ENCODE measurements at places on chromosomes 6 and 20.

DNA sequence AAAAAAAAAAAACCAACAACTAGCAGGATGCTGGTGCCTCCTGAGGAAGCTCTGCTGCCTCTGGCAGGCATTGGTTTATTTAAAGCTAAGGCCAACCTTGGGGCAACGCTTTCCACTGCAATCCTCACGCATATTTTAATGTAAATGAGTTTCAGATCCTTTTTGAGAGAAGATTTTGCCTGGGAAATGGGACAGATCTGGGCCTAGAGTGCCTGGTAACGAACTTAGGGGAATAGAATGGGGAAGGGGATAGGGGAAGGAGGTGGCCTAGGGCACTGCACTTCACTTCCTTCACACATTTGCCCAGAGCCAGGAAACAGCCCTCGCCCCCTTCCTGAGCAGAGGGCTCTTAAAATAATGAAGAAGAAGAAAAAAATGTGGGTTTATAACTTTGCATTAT, 132.7 kb upstream of the TMEM170B start:
- no peak for DNase-seq

GRCh38 chr6:151032034-151032433, 166.5 kb downstream of the MTHFD1L start:
- DNase-seq = no peak

GRCh38 chr20:3795511-3796468, at the start of gene CDC25B:
CDC25B (plus strand) TSS chr20:3796310; CDS start chr20:3796532, 222 bp downstream.
- peak; percentile 82 for DNase-seq

DNA sequence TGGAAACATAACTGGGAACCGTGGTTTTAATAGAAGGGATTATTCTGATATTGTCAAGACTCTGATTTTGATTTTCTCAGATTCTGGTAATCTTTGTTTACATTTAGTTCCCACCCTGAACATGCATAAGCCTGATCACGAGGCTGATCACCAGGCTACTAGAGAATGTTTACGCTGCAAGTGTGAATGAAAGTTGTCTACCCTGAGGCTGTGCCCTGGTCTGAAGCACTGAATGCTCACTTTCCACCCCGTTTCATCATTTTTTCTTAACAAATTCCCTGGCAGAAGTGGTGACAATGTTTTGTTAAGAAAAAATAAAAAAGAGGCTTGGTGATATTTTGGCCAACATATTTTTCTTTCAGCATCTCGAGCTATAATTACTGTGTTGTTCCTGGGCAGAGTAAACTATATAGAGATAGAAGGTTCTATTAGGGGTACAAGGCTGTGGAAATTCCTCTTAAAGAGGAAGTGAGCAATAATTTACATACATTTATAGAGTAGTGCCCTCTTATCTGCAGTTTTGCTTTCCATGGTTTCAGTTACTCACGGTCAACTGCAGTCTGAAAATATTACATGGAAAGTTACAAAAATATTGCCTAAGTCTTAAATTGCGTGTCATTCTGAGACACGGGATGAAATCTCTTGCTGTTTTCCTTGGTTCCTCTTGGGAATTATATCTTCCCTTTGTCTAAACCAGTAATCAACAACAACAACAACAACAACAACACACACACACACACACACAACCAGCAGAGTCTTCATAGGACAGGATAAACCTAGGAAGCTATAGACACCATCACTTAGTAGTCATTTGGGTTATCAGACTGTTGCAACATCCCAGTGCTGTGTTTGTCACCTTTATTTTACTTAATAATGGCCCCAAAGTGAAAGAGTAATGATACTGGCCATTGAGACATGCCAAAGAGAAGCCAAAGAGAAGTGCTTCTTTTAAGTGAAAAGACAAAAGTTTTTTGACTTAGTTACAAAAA, 566.6 kb upstream of the CITED2 start:
- no peak for DNase-seq

DNA sequence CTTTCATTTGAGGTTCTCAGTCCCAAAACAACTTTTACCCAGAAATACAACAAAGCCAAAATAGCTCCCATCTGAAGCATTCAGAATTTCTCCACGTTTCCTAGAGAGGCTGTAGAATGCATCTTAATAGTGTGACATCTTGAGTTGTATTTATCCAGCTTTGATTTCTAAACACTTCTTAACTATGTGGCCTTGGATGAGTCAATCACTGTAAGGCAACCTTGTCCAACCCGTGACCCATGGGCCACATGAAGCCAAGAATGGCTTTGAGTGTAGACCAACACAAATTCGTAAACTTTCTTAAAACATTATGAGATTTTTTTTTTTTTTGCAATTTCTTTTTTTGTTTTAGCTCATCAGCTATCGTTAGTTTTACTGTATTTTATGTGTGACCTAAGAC, 108.1 kb downstream of the RALGAPA2 start:
- no peak for DNase-seq

GRCh38 chr20:44836601-44837120, 26.3 kb upstream of the RIMS4 start:
- no peak for DNase-seq

- DNase-seq = no peak
Observed at GRCh38 chr6:24148684-24149083, 22.7 kb downstream of the NRSN1 start.

DNA sequence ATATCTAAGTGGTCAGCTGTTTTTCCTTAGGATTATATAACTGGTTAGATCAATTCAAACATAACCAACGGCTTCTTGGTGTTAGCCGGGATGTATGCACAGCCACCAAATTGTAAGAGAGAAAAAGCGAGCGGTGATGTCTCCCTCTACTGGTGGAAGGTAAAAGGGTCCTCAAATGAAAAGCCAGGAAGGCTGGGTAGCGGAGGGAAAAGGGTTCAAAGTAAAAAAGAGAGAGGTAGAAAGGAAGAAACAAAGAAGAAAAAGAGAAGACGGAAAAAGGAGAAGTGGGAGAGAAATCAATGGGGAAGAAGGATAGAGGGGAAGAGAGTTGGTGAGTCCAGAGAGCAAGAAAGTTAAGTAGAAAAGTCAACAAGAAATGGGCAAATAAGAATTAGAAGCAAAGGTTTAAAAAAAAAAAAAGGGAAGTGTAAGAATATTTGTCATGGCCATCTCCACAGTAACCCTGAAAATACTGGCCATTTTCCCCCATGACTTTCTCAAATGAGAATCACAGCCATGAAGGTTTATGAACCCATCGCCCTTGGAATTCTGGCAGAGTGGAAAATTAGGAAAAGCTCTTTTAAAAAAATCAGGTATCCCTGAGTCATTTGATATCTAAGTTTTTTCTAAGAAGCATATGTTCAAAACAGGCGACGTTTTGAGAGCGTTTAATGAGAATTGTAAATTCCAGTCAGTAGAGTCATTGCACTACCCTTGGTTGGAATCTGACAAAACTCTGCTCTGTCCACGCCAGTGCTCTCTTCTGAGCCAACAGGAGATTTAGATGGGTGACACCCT, 155.6 kb upstream of the SNX9 start:
- peak; percentile 61 for DNase-seq

DNA sequence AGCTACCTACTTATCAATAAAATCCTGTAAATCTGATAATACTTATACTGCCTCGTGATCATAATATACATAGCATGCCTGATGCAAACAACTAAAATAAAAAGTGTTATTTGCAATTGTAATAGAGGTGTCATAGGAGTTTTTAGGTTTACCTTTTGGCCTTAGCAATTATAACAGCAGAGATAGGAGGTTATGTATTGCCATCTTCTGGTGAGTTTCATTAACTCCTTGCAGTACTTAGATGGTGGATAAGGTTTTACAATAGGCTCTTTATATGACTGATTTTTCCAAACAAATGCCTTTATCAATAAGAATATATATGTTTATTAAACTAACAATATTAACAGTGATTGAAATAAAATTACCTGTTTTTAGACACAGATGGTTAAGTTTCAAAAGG, 27.8 kb upstream of the MYCT1 start:
- no peak for DNase-seq

GRCh38 chr6:3287308-3287707, 28.6 kb downstream of the PSMG4 start:
- DNase-seq = no peak

DNA sequence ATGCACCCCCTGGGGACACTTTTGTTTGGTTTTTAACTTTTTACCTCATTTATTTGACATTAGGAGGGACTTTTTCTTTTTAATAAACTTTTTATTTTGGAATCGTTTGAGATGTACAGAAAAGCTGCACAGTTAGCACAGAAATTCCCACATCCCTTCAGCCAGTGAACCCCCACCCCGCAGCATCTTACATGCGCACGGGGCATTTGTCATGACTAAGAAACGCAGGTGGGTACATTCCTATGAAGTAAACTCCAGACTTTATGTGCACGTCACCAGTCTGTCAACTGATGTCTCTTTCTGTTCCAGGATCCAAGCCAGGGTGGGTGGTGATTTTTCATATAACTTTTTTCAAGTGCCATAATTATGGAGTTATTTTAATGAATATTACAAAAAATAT, 4.9 kb upstream of the ZNF831 start:
- no peak for DNase-seq

GRCh38 chr6:34559651-34560365, 3.7 kb upstream of the SPDEF start:
- no peak for DNase-seq

DNA sequence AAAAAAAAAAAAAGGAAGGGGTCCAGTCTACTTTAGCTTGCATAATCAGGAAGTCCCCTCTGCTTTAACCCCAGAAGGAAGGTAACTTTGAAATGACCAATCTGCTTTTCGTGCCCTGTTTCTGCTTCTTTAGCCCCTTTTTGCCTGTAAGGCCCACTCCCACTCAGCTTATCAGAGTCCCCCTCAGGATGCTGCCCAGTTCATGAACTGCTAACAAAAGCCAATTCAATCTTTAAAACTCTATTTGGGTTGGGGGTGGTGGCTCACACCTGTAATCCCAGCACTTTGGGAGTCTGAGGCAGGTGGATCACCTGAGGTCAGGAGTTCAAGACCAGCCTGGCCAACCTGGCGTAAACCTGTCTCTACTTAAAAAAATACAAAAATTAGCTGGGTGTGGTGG, 12.3 kb downstream of the GHRH start:
- no peak for DNase-seq

GRCh38 chr6:127716465-127716864, 139.5 kb downstream of the C6orf58 start:
- no peak for DNase-seq

DNA sequence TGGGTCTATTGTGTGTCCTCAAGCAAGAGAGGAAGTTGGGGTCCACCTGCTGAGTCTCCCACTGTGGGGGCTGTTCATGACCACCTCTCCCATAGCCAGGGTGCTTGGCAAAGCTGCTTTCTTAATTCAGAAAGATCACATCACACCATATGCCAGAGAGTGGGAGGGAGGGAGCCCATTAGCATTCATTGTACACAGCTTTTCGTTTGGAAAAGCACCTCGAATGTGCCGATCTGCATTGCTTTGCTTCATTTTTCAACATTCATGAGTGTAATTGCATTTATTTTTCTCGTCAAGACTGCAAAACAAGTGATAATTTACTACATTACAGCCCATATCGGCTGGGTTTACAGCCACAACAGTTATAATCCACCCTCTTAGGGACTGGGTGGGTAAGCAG, 327.3 kb downstream of the PTPRT start:
- no peak for DNase-seq

- DNase-seq = no peak
Observed at GRCh38 chr20:11229772-11230171, 556.0 kb upstream of the JAG1 start.

GRCh38 chr6:120935908-120936307, 398.4 kb downstream of the TBC1D32 start:
- DNase-seq = no peak

GRCh38 chr6:130129762-130130246, 92.9 kb downstream of the SAMD3 start:
- DNase-seq = no peak

DNA sequence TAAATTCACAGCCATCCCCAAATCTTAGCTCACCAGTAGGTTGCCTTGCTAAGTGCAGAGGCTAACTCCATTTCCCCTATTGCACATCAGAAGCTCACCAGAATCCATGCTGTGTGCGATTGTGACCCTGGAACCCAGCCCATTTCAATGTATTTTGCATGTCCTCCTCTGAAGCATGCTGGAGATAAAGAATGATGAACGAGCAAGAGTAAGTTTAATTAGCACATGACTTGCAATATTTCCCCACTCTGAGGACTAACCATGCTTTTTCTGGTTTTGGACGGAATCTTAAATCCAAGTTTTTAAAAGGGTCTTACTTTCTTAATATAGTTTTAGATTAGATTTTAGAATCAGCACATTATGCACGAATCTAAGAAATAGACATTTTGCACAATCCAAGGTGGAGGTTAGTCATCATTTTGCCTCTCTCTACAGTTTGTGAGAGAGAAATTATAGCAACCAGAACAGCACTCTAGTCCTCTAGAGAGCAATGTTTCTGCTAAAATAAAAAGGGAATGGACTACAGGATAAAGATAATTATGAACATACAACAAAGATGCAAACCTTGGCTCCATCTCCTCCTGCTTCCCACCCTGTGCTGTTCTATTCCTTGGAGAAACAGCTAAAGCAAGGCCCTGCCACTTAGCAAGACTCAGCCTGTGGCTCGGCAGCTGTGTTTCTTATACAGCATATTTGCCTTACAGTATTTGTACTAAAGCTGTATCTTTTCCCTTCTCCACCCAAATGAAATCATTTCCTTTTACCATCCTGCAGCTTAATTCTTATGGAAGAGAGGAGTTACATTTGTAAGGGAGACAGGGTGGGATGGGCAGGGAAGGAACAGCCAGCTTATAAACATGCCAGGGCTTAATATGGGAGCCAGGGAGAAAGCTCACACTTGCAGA, 24.9 kb upstream of the LAMA4 start:
- no peak for DNase-seq

DNA sequence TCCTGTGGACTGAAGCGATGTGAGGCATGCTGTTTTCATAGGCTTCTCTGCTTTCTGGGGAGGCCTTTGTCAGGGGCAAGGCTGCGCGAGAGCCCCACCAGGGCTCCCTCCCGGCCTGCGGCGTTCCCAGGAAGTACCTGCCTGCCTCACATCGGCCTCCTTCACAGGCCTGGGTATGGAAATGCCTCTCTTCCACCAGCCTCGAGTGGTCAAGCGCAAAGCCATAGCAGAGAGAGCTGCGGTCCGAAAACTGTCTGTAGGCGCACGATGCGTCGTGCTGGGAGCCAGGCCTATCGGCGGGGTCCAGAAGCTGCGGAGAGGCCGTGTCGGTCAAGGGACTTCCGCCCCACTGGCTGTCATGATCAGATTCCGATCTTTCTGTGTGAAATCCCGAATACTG, 71.2 kb downstream of the SIM1 start:
- no peak for DNase-seq

DNA sequence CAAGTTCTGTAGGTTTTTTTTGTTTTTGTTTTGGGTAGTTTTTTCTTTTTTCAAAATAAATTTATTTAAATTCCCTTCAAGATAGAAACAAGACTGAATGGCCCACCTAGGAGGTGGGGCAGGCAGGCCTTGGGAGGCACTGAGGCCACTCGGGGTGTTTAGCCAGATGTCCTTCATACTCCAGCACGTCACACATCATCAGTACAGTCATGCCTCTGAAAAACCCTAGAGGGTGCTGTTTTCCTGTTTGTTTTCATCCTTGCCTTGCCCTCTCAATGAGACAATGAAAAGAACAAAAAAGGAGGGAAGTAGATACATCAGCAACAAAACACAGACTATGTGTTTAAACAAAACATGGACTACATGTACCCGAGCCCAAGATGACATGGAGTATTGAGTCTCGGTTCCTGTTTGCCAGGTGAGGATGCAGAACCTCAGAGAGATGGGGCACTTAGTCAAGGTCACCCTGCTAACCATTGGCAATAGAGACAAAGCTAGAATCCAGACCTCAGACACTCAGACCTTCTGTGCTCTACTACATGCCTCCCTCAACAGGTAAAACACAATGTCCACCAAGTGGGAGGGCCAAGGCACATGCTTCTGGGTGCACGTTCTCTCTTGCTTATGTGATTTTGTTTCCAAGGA, 26.8 kb upstream of the CLIC5 start:
- DNase-seq = no peak

Measured in neural crest cell (in vitro differentiated cells).